Small intestine (tissue), 16 donors: ENCODE measurements at places on chromosomes 13 and 19.

DNA sequence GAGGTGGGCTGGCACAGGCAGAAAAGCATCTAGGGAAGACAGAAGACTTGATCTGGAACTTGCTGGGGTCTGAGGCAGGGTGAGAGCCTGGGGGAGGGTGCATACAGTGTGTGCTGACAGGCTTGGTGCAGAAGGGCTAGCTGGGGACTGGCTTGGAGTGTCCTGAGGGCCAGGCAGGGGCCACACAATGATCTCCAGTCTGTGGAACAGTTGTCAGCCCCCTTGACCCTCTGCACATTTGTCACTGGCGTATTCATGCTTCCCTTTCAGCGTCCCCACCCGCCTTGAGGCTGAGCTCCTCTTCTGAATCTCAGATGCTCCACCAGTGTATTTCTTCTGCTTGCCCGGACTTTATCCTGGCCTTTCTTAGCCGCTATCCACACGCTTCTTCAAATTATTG, 2.8 kb upstream of the MICU2 start:
- DNase-seq = no peak

GRCh38 chr13:106522898-106523525, 12.4 kb downstream of the EFNB2 start:
- peak; percentile 38 for DNase-seq

- no peak for DNase-seq
Measured at GRCh38 chr13:108083056-108083455, 132.3 kb downstream of the LIG4 start.

GRCh38 chr19:18397242-18398202, at the start of gene LRRC25:
Gene LRRC25, minus strand, starts transcription at chr19:18397622. Its CDS starts 659 bp downstream, at chr19:18396963.
- DNase-seq = peak; percentile 73

DNA sequence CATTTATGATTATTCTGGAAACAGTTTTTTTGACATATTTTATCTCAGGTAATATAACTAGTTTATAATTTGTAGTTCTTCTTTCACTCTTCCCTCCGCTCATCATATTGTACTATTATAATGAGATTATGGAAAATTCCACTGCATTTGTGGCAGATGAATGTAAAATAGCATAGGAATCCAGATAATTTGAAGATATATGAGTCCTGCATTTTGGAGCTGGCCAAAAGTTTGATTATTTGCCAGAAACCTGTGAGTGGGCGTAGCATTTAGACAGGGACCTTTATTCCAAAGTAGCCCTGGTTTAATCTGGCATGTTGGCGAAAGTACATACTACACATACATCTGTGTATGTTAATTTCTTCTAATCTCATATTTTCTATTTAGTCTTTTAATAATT, 65.2 kb downstream of the FNDC3A start:
- DNase-seq = no peak

DNA sequence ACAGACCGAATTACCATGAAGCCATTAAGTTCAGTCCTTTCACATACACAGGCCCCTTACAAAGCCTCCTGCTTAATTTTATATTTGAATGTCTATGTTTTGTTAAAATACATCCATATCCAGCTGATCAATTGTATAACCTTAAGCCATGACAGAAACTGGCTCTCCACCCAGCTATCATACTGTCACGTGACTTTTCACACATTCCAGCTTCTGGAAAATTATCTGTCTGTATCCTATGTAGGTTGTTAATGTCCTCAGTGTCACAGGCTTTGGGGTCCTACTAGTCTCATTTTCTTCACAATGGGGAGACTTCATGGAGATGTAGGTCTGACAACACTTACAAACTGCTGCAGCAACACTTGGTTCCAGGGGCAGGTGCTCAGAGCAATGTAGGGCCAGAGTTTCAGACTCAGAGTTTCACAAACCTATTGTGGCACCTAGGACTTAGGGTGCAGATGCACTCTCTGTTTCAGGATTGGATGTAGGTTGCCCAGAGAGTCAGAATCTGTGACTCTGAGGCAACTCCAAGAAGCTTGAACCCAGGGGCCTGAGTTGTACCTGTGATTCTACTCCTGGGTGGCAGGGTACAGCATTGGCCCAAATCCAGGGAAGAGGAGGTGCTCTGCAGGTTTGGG, 69.6 kb upstream of the PCDH20 start:
- DNase-seq = no peak

DNA sequence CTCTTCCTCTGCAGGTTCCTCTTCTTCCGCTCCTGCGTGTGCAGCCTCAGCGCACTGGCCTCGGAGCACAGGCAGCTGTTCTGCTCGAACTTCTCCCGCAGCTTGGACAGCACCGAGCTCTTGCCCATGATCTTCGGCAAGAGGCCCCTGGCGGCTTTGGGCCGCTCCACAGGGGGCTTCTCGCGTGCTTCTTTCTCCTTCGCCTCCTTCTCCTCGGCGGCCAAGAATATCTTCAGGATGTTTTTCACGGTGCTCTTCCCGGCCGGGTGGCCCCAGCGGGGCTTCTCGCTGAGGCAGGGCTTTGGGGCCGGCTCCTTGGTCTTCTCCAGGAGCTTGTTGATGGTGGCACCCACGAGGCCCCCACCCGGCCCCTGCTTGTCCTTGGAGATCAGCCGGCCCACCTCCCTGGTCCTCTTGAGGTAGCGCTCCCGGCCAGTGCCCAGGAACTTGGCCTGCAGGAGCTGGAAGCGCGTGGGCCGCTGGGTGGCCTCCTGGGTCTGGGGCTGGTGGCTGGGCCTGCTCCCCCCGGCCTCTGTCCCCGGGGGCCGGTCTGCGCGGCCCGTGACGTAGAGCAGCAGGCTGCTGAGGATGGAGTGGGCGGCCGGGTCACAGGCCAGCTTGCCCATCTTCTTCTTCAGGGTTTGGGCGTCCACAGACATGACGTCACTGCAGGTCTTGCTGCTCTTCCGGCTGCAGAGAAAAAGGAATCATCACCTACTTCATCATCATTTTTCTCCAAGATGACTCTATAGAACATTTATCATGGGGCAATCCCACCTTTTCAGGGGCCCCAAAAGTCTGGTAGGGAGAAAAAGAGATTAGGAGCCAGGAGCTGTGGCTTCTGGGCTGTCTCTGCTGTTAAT, 43.8 kb upstream of the GRTP1 start:
- DNase-seq = no peak

- DNase-seq = no peak
Measured at GRCh38 chr13:31101472-31102170, 60.1 kb downstream of the HSPH1 start.

DNA sequence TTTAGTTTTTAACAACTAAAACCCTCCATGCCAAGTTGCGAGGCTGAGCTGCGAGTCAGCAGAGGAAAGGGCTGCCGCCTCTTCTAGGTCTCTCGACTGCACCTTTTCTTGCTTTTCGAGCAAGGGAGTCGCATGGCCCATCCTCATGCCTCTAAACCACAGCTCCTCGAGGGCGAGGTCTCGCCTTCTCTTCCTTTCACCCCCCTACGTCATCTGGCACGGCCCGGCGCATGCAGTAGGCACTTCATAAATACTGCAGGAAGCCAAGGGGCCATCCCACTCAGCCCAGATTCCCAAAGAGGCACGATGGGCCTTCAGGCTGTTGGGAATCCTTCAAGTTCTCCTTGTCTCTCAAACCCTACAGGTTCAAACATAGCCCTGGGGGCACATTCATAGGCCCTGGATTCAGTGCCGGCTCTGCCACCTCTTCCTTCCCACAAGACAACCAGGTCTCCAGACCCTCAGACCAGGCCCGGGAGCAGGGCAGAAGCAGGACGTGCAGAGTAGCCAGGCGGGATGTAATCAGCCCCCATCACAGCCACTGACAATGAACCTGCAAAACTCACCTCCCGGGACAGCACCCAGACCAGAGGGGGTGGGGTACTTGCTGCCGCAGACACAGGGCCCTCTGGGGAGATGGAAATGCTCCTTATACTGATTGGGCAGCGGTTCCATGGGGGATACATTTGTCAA, 41.7 kb downstream of the GGACT start:
- DNase-seq = no peak

DNA sequence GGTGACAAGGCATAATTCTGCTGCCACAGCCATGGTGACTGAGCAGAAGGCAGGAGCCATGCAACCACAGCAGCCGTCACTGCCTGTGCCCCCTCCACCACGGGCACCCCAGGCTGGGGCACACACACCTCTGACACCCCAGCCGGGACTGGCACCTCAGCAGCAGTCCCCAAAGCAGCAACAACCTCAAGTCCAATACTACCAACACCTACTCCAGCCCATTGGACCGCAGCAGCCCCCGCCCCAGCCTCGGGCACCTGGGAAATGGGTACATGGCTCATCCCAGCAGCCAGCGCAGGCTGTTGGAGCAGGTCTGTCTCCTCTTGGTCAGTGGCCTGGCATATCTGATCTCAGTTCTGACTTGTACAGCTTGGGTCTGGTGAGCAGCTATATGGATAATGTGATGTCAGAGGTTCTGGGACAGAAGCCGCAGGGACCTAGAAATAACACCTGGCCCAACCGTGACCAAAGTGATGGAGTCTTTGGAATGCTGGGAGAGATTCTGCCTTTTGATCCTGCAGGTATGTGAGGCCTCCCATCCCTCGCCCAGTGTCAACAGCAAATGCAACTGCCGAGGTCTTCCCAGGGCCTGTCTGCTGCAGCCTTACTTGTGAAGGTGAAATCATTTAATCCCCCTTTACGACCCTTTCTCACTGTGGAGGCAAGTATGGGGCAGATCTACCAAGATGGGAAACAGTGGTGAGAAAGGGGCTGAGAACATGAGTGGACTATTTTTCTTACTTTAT, 22.9 kb upstream of the GPI start:
- no peak for DNase-seq
